Activated T-helper 17 cell treated with anti-CD3 and anti-CD28 coated beads, Interleukin-2, amount 50 U/mL, for 72 hours (primary cell): ENCODE measurements at places on chromosomes 1 and 21.
A peak's percentile ranks its signal among the peaks of the same experiment; 100 is the strongest.

DNA sequence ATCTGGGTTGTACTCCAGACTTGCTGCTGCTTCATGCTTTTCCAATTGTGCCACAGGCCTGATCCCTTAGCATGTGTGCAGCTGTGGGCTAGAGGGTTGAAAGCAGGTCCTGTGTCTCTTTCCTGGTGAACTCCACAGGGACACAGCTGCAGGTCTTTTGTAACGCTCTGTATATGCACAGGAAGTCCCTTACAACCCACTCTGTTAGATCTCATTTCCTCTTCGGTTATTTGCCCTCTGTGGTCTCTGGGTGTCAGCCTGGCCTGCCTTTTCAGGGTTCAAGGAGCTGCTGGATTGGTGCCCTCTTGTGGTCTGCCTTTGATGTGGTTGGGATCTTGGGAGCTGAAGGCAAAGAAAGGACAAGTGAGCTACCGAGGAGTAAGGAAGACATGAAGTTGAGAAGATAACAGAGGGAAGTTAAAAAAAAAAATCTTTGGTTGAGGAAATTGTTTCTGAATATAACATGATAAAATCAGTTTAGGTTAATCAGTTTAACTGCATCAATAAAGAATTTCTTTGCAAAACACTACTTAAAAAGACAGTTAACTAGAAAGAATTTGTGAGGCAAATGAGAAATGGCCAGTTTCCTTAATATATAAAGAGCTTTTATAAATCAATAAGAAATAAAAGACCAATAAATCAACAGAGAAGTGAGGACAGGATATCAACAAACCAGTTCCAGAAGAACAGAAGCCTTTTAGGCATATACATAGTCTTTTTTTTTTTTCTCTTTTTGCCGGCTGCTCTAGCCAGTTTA, 44.1 kb downstream of the UCK2 start:
- ATAC-seq: peak; percentile 87

DNA sequence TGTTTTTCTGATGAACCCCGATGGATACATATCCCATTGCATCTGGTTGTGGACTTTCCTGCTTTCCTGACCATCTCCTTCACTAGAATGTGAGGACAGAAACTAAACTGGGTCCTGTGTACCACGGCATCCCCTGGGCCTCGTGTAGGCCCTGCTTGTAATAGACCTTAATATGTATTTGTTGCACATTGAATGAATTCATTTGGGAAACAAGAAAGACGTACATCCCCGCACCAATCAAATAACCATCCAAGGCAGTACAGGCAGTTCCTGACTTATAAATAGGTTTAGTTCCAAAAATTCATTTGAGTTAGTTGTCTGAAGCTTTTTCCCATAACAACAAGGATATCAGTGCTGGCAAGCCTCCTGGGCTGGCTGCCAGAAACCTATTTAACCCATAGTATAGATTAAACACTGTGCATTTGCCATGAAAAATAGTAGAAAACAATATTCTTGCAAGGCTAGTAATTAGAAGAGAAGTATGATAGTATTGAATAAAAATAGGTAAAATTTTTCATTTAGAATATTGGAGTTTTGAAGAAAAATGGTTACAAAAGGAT, 81.8 kb upstream of the CD34 start:
- no peak for ATAC-seq

DNA sequence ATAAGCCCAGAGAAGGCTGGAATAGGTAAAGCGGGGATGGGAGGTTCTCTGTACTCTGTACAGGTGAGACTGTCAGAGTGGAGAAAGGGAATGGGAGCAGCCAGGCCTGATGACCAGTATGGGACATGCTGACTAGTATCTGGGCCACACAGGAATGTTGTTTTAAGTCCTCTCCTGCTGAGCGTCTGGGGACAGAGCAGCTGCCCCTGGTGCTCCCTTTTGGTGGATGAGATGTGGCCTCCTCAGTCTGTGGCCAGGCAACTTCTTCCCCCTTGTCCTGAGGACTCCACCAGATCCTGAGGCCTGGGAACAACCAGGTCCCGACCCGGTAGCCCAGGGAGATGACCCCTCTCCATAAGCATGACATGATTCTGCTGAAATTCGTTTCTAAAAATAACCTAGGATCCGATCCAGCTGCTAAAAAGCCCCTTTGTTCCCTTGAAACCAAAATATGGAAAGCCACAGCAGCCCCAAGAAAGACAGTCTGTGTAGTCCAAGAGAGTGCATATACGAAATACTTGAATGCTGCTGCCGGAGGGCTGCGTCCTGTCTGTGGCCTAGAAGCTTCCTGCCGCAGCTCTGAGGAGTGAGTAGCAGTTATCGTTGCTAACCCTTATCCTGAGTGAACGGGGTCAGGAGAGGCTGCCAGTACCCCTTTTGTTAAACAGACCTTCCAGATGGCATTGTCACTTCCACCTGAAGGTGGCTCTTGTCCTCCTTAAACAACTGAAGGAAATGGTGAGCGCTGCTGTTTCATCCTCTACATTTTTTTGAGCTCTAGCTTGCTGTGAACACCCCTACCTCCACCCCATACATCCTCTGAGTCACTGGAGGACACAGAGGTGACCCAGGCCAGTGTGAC, 47.1 kb downstream of the ATP2B4 start:
- peak; percentile 85 for ATAC-seq

GRCh38 chr1:177659281-177659680, 310.6 kb downstream of the SEC16B start:
- ATAC-seq: no peak

- ATAC-seq: no peak
Observed at GRCh38 chr1:2791027-2791760, 10.3 kb downstream of the TTC34 start.

- ATAC-seq: no peak
Observed at GRCh38 chr1:209157546-209158249, 425.8 kb upstream of the CAMK1G start.

DNA sequence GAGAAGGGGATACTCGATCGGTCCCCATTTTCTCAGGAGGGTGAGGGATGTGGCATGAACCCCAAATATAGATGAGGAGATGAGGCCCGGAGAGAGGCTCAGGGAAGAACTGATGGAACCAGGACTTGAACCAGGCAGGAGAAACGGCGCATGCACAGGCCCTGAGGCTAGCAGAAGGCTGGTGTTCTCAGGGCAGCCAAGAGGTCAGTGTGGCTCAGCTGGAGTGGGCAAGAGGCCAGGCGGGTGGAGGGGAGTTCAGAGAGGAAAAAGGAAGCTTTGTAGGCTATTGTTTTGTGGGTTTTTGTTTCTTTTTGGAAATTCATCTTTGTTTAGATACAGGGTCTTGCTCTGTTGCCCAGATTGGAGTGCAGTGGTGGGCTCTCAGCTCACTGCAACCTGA, 122.0 kb downstream of the LACTBL1 start:
- no peak for ATAC-seq

DNA sequence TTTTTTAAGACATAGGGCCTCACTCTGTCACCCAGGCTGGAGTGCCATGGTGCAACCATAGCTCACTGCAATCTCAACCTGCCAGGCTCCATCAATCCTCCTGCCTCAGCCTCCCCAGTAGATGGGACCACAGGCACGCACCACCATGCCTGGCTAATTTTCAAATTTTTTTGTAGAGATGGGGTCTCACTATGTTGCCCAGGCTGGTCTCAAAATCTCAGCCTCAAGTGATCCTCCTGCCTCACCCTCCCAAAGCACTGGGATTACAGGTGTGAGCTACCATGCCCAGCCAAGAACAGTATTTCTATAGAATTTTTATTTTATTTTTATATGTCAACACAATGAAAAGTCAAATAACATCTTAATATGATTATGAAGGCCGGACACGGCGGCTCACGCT, 10.9 kb downstream of the GNB1 start:
- no peak for ATAC-seq
